ENCODE measurements at places on chromosomes 3 and 15.

GRCh38 chr3:197482001-197482400 is 73.8 kb downstream of the BDH1 start:
- DNase-seq, result no peak

DNA sequence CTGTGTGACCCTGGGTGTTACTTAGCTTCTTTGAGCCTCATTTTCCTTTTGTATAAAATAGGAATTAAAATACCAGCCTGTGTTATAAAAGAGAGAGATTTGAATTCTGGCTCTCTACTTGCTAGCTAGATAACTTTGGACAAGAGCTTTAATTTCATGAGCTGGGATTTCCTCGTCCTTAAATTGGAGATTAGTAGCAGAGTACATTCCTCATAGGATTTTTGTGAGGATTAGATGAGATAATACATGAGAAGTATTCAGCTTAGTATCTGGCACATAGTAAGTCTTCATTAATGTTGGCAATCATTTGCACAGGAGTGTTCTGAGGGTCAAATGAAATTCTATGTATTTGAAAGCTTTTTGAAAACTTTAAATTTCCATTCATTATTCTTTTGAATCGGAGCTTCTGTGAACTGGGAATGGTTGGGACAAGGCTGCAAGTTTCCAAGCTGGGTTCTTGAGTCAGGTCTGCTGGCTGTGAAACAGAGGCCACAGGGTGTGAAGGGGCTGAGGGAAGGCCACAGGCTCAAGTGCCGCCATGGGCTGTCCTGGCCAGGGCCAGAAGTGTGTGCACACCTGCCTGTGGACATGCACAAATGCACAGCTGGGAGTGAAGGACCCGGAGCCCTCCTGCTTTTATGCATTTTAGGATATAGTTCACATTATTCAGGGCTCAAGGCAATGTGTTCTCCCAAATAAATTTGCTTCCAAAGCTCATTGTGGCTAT is 17.2 kb downstream of the ALPK3 start:
- DNase-seq, result no peak

DNA sequence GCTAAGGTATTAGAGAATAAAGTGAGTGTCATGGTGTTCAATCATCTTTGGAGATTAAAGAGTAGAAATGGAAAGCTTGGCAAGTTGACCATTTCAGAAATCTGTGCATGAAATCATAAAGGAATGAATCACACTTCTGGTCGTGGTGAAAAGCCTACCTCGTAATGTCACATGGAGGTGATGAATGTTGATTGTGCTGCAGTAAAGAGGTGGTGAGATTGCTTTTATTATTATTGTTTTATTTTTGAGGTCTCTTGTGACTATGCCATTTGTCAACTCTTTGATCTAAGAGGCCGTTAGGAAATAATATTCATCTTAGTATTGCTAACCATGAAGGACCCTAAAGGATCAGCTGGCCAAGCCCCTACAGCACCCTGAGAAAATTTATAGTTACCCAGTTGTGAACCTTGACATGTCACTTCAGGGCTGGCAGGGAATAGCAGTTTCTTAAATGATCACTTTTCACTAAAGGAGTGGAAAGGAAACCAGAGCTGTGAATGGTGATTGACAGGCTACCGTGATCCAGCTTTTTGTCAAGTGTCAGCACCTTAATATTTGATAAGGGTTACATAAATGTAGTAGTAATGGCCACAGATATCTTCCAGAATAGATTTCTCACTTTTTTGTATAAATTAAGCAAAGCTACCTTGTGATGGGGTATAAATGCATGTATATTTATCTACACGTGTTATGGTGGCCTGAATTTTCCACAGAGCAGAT is 203.9 kb downstream of the PTPRG start:
- DNase-seq, result no peak

- DNase-seq, result no peak
Measured at GRCh38 chr3:95460274-95460673, 1354.1 kb upstream of the EPHA6 start.

- DNase-seq, result no peak
Measured at GRCh38 chr3:180265551-180265950, 228.8 kb upstream of the PEX5L start.

GRCh38 chr15:45948181-45948621 is 313.4 kb downstream of the SQOR start:
- DNase-seq, result no peak

- no peak for DNase-seq
Measured at GRCh38 chr3:347581-347980, 151.0 kb downstream of the CHL1 start.

DNA sequence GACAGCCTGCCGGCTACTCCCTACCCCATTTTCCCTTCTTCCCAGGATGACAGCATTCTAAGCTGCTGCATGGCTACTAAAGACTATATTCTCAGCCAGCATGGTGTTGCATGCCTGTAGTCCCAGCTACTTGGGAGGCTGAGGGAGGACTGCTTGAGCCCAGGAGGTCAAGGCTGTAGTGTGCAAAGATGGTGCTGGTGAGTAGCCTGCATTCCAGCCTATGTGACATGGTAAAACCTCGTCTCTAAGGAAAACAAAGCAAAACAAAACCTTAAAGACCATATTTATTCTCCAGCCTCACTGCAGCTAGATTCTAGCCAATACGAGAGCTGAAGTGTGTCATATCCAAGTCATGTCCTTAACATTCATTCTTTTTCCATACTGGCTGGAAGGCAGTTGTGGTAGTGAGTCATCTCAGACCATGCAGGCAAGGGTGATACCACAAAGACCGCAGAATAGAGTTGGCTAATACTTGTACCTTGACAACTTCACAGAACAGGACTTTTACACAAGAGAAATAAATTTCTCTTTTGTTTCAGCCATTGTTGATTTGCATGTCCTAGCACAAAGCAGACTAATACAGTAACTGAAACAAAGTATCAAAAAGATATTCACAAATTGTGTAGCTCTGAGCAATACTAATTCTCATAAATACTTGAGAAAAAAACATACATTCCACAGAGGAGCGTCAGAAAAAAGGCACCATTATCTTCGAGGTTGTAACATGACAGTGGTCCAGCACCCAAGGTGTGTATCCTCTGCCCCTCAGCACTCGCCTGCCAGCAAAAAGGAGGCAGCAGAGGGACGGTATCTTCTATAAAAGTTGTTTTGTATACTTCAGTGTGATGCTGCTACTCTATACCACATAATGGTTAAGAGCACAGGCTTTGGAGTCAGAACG is 14.8 kb downstream of the PBRM1 start:
- peak; percentile 88 for DNase-seq

DNA sequence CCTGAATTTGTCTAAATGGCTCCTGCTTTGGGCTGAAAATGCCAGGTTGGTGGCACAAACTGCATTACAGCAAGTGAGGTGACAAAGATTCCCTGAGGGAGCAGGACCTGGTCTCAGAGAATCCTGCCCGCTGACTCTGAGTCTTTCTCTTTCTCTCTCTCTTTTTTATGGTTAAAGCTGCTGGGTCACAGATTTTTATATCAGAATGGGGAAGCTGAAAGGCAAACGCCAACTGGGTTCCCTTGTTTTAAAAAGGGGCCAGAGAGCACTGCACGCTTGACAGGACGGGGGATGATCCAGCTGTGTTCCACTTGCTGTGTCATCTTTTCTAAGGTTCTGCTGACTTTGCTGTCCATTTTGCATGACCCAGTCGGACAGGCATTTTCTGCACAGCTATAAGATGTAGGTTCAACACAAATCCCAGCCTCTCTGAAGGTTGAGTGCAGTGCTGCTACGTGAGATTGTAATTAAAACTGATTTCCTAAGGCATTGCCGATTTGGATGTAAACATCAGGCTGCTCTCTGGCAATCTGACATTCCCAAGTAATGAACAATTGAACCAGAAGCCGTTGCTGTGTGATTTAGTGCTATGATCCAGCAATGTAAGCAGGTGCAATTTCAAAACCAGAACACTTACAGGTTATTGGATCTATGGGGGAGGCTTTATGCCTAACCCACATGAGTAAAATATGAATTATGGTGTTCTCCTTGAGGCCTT is 25.8 kb downstream of the ARHGEF3 start:
- DNase-seq, result no peak

- no peak for DNase-seq
Measured at GRCh38 chr3:104632947-104633346, 733.8 kb upstream of the ALCAM start.

DNA sequence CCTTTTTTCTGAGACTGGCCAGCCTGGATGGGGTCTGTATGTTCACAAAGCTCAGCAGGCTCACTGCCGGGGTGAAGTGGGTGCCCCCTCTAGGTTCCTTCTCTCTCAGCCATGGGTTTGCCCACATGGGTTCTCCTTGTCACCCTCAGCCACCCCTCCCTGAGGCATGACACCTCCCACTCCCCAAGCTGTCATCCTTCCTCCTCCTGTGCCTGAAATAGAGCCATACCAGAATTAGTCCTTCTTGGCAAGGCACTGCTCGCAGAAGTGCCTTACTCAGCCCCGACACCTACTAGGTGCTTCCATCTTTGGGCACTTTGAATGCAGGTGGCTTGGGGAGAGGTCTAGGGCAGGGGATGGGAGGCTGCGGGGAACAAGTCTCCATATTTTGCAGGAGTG is 62.9 kb upstream of the SEC13 start:
- DNase-seq, result no peak

DNA sequence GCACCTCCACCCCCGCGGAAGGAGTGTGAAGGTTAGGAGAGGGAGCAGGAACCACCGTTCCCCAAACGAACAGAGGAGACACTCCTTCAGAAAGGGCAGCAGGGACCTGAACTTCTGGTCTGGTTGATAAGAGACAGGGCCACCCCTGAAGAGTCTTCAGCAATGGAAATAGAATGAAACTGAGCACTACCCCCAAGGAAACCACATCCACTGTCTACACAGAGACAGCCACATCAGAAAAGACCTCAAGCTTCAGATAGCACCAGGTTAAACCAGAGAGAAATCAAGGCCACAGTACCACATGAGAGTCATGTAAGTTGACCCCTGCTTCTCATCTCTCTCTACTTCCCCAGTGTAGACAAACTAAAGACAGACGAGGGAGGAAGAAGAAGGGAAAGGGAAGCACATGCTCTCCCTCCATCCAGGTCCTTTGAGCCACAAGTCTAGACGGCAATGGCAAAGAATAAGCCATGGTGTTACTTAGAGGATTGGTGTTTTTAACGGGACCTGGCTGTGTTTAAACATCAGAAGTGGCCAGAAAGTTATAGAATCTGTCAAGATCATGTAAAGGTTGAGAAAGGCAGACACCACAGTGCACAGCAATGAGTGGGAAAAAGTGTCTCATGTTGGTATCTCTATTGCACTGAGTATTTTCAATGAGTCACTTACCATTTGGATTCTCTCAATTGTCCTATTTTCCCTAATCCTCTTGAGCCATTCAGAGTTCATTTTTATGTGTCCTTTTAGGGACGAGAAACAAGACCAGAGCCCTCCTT is 31.4 kb upstream of the CTNNB1 start:
- no peak for DNase-seq

DNA sequence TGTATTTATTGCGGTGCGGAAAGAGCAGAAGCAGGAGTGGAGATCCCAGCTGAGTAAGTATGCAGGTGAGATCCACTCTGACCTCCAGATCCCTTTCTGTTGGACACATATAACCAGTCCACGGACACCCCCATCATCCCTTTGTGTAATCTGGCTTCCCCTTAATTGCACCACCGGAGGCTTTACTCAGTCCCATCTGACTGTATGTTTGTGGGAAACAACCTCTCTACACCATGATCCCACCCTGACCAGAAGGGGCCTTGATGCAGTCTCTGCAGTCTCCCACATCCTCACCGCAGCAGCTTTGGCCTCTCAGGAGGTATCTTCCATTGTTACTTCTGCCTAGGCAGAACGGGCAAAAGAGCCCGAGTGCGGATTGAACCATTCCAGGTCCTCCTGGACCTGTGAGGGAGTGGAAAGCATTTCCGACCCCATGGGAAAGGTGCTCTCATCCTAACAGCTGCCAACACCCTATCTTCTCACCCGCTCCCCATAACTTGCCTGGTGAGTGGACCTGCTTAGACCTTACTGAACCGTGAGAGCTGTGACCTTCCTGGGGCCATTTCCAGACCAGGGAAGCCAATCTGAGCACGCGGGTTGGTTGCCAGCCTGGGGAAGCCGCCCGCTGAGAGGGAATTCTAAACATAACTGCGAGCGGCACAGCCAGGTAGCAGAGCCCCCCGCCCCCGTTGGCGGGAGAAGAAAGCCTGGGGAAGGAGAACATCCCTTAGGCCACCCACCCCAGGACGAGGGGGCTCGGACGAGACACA is 1.1 kb downstream of the SLCO2A1 start:
- DNase-seq, result no peak

DNA sequence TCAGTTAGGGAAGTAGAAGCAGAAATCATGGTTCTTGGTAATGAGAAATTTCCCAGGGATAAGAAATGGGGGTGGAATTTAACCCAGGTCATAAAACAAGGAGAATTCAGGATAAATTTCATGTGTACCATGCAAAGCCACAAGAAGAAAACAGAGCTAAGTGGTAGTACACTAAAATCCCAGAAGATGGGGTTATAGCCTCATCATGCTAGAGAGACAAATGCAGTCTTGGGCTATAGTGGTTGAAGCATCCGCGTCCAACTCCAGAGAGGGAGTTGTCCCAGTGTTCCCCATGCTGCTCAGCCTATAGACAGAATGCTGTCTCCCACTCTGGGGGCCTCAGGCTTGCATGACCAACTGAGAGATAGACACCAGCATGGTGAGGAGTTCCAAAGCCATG is 36.2 kb upstream of the CLRN1 start:
- DNase-seq, result no peak

- no peak for DNase-seq
Measured at GRCh38 chr15:32152574-32152973, 122.3 kb downstream of the CHRNA7 start.

DNA sequence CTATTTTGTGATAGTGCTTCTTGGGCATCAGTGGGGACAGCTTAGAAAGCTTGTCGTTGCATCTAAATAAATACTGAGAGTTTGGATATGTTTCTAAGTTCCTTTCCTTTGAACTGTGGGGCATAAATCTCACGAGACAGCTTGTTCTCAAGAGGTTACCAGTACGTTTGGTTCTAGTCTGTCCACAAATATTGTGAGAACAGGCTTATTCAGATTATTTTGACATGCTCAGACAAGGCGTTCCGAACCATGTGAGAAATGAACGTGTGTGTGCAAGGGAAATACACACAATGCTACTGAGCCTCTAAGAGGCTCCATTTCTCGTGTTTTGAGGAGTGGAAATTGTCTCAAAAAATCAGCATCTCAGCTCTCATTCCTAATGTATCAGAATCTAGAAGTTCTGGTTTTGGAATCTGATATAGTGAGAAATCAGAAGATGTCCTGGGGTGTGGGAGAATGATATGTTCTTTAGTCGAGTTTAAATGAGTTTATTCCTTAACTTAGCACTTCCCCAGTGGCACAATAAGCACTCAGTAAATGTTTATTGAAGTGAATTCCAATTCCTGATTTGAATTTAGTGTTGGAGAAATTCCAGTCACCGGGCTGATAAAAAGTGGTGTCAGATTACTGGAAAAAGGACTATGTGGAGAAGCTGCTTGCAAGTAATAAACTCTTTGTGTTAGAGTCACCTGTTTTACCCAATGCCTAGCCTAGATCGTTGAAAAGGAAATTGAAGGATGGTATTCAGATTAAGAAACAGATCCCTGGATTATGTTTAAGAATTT is 481.5 kb downstream of the LPP start:
- no peak for DNase-seq

DNA sequence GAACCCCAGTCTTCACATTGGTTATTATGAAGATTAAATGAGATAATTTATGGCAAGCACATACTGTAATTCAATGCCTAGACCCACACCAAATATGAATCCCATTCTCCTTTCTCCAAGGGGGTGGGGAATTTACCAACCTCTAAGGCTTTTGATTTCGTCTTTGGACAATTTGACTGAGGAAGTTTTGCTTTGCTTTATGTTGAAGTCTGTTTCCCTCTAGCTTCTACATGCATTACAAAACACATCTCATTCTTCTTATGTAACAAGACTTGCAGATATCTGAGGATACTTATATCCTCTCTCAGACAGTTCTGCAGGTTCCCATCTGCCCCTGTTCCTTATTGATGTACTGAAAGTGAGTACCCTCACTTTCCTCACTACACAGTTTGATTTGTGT is 12.2 kb downstream of the CD80 start:
- DNase-seq, result no peak

Data from urothelium cell line (cell line).